NCI-H1092 (cell line): ENCODE measurements at places on chromosomes 7 and 10.

GRCh38 chr7:31052841-31053601, 913 bp downstream of the ADCYAP1R1 start:
- DNase-seq = no peak

GRCh38 chr7:157545681-157546060, 208.9 kb downstream of the DNAJB6 start:
- no peak for DNase-seq

DNA sequence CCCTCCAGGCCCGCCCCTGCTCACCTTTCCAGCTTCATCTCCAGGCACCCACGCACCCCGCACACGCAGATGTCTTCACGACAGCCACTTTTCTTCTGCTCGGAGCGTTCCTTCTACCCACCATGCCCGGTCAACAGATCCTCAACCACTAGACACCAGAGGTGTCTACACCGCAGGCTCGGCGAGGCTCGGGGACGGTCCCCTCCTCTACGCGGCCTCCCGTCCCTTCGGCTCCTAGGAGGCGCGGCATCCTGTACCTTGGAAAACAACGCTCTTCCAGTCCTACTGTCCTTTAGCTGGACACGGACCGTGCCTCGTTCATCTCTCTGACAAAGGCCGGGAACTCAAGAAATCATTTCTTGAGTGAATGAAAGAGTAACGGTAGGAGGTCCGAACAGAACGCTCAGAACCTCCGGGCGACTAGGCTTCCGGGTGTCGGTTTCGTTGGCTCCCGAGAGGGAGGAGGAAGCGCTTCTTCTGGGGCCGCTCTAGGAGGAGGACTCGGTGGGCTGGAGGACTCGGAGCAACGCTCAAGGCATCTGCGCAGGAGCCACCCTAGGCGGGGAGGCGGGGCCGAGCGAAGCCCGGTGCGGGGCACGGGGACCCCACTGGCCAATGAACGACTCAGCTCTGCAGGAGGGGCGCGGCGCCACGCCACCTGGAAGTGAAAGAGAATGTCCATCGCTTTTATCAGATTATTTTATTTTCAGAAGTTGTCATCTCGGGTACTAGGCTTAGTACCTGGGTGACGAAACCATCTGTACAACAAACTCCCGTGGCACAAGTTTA, 7.2 kb upstream of the FIS1 start:
- peak; percentile 97 for DNase-seq

DNA sequence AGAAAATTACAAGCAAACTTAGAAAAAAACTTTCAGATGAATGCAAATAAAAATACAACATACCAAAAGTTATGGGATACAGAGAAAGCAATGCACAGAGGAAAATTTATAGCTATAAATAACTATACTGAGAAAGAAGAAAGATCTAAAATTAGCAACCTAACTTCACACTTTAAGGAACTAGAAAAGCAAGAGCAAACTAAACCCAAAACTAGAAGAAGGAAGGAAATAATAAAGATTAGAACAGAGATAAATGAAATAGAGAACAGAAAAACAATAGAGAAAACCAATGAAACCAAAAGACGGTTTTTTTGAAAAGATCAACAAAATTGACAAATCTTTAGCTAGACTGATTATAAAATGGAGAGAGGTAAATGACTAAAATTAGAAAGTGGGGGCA, 9.6 kb upstream of the STRA8 start:
- DNase-seq = no peak

DNA sequence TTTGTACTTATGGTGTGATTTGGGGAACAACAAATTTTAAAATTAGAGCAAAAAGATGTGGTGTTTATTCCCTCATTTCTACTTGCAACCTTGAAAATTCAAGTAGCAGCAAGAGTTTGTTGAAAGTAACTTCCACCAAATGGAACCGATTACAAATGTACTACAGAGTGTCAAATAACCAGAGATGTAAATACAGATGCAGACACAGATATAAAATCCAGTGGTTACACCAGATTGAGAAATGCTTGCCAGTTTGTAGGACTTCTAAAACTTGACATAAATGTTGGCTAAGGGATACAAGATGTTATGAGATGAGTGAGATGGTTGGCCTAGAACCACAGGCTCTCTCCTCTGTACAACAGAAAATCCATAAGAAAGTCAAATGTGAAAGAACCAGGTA, 162.1 kb downstream of the DIP2C start:
- DNase-seq = no peak

DNA sequence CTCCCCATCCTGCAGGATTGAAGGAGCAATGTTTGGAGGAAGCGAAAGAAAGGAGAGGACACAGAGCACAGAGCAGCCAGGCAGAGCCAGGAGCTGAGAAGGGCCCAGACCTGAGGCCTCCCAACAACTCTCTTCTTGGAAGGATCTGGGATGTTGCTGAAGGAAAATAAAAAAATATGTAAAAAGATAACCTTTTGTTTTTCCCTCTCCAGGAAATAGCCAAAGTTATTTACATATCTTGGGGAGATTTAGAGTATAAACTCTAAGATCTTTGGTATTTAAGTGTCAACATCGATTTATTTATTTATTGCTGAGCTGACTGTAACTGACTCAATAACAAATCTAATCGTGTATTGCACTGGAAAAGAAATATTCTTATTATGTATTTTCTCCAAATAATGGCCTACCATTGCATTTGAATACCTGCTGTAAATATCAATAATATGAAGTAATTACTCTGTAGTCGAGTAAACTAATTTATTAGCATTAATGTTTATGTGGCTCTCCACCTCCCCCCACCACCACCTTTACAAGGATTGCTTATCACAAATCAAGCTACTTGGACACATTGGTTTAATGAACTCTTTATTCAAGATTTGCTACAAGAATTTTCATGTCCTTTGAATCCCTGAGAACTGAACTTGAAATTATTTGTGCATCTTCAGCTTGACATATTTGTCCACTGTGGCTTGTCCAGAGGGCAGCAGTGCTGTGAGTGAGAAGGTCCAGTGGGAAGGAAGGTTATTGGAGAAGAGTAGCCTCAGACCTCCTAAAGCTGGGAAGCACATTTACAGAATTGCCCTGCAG, 1.8 kb upstream of the HOXA11 start:
- no peak for DNase-seq

DNA sequence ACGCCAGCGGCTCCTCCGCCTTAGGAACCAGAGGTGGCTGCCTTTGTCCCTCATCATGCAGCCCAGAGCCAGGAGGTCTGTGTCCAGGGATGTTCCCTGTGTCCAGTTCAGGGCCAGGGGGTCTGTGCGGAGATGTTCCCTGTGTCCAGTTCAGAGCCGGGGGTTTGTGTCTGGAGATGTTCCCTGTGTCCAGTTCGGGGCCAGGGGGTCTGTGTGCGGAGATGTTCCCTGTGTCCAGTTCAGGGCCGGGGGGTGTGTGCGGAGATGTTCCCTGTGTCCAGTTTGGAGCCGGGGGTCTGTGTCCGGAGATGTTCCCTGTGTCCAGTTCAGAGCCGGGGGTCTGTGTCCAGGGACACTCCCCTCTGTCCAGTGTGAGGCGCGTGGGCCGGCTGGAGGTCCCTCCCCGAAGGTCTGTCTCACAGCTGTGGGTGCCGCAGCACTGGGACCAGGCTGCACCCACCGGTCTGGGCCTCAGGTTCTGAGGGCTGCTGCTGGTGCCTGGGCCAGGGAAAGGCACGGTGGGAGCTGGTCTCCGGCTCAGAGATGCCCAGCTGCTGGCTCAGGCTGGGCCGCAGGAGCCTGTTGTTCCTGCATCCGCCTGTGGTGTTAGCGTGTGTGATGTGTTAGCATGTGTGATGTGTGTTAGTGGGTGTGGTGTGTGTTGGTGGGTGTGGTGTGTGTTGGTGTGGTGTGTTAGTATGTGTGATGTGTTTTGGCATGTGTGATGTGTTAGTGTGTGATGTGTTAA, 67.9 kb upstream of the CFAP46 start:
- DNase-seq = no peak

- no peak for DNase-seq
Observed at GRCh38 chr7:157046681-157047080, 36.2 kb upstream of the MNX1 start.

GRCh38 chr10:97891497-97892167, 42.0 kb downstream of the GOLGA7B start:
- no peak for DNase-seq

- no peak for DNase-seq
Observed at GRCh38 chr10:86049442-86049841, 317.2 kb downstream of the GRID1 start.

DNA sequence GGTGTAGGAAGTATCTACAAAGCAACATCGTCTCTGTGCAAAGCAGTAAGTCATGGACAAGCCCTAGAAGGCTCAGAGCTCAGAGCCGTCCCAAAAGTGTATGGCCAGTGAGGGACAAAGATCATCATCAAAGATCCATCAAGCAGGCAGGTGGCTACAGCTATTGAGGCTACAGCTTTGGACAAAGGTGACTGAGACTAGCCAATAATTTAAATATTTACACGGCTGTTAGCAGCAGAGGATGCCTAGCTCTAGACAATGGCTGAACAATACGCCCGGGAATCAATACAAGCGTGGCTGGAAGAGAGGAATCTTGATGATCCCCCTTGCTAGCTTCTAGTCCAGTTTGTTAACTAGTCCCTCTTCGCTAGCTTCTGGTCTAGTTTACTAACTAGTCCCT, 17.9 kb downstream of the NMT2 start:
- no peak for DNase-seq

DNA sequence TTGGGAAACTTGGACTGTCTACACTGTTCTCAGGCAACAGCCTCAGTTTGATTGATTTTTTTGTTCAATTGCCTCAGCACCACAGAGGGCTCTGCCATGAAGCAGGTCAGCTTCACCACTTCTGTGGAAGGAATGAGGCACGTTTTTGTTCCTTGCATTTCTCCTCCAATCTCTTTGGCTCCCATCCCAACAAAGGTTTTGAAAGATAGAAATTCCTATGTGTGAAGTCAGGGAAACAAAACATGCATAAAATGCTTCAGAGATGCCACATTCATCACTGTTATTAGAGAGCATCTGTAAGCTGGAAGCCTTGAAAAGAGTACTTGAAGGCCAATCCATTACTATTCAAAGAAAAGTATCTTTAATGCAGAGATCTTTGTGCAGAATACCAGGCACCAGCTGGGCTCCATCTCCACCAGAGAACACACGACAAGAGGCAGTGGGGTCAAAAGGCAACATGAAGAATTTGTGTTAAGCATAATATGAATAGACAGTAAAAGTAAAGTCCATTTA, 249.1 kb upstream of the LYZL1 start:
- no peak for DNase-seq

- DNase-seq = no peak
Observed at GRCh38 chr10:55551603-55552002, 750.6 kb upstream of the PCDH15 start.

DNA sequence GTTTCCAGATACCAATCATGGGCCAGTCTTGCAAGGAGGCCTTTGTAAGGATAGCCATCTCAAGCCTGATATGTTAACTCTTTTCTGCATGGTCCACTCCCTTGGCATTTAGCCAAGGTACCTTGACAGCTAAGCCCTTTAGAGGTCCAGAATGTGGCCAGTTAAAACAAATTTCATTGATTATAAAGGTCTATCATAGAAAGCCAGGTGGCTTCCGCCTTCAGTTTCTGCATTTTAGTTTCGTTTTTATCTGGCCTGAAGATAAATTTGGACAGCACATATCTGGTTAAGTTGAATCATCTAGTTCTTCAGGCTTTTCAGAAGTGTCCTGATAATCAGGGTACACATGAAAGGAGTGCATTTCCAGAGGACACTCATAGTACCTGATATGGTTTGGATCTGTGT, 30.7 kb downstream of the ANKIB1 start:
- DNase-seq = no peak

DNA sequence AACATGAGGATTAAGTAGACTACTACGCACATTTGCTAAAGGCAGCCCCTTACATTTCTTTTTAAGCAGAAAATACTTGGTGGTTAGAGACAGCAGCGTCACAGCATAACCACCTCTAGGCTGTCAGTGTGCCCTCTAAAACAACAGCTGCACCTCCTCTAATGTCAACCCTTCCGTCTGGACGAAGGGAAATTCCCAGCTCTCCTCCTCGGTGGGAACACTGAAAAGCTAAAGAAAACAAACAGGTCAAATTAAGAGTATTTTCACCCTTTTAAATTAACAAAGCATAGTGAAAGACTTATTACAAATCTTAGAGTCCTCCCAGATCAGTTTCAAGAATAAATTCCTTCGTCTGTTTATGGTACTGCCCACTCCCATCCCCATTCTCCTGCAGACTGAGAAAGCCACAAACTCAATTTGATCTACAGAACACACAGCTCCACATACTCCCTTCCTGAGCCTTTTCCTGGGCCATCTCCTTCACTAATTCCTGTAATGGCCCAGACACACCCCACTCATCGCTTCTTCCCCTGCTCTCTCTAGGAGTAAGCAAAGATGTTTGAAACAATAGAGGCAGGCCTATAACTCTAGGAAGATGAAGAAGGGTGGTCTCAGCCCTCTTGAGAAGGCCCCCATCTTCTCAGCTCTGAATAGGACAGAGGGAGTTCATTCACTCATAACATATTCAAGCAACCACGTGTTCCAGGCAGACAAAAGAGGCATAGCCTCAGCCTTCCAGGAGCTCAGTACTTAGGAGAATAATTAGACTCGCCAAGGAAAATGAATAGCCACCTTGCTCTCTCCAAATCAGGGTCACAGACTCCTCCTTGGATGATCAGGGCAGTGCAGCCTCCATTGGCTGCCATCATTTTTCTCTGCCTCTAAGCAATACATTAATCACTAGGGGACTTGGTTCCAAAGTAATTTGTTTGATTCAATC, 47.5 kb upstream of the HNRNPH3 start:
- DNase-seq = no peak

- no peak for DNase-seq
Observed at GRCh38 chr7:2112261-2113198, 120.2 kb downstream of the MAD1L1 start.

DNA sequence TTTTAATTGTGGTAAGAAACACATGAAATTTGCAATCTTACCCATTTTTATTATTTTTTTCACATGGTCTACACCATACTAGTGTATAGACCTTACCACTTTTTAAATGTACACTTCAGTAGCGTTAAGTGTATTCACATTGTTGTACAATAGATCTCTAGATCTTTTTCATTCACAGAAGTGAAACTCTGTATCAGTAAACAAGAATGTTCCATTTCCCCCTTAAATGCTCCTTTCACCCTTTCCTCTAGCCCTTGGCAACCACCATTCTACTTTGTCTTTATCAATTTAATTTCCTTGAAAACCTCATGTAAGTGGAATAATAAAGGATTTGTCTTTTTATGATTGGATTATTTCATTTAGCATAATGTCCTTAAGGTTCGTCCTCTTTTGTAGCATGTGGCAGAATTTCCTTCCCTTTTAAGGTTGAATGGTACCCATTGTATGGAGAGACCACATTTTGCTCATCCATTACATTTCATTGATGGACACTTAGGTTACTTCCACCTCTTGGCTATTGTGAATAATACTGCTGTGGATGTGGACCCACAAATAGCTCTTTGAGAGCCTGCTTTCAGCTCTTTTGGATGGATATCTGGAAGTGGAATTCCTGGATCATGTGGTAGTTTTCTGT, 45.7 kb downstream of the SNX10 start:
- no peak for DNase-seq
